ENCODE measurements at places on chromosomes 11 and 22.
A peak's percentile ranks its signal among the peaks of the same experiment; 100 is the strongest.

DNA sequence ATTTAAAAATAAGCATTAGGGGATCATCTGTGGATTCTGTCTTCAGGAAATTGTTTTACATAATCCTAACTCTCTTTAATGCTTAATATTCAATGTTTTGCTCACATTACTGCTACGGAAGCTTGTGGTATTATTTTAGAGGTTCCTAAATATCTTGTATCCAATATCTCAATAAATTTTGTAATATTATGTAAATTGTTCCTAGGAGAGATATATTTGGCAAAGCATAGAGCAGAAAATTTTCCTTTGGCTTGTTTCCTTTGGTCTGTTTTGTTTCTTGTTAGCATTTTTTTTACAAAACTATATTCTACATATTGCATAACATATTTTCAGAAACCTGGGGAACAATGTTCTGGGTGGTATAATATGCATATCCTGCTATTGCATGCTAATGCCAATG is 144.8 kb downstream of the GRIA4 start:
- DNase-seq, result no peak

GRCh38 chr22:45310977-45311531 is 1.3 kb downstream of the FAM118A start:
- no peak for DNase-seq

- DNase-seq, result peak; percentile 5
These were observed 213.1 kb downstream of the INSC start for GRCh38 chr11:15327786-15328231.

- no peak for DNase-seq
These were observed 5.3 kb upstream of the TMEM123 start for GRCh38 chr11:102457865-102458264.

DNA sequence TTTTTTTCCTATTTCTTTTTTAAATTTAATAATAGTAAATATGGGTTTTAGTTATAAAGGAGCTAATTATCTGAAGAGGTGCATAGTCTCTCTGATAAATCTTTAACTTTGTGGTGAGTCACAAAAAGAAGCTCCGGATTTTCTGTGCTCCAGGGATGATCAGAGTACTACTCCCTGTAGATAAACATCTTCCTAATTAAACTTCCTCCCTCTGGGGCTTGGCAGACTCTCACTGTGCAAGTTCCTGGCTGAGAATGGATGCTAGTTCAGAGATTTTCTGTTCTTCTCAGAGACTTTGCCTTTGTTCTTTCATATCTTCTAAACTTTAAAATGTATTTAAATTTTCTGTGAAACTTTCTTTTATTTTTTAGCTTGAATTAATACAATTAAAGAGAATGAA is at the start of gene OR10G7:
OR10G7 (minus strand) TSS at position 72 of the 400 bp plus-strand sequence. CDS start 2,324 bp downstream, outside the sequence.
- DNase-seq, result no peak
